ENCODE measurements at places on chromosomes 5 and 9.

DNA sequence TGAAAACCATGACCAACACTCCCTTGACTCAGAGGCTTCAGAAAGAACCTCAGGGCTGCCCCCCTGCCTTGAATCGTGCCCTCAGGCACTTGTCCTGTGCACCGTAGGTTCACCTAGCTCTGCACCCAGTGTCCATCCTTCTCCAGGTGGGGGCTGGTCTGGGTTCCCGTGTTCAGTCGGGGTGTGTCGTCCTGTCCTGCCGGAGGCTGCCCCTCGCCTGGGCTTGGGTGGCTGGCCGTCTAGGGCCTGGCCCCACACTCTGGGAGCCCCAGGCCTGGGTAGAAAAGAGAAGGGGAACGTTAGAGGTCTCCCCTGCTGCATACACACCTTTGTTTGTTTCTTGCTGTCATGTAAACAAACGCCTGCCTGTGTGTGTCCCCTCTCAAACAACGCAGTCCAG, 29.3 kb downstream of the CATSPER3 start:
- peak; percentile 36 for DNase-seq

DNA sequence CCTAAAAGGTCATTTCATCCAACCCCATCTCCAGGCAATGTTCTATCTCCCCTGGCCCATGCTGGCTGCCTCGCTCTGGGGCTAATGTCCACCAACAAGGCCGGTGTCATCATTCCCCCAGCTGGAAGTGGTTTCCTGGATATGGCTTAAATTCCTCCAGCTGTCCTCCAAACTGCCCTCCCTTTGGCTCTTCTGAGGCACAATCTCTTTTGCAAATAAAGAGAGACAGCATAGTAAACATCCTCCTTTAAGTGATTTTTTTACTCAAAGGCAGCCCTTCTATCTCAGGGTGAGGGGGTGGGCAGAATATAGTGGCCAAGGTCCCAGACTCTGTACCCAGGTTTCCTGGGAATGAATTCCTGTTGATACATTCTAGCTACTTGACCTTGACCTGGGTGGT, 117.4 kb upstream of the PANK3 start:
- no peak for DNase-seq

GRCh38 chr5:16691731-16692130, 74.9 kb upstream of the RETREG1 start:
- no peak for DNase-seq

GRCh38 chr9:108467653-108468324, 388.0 kb downstream of the ACTL7B start:
- DNase-seq: no peak

- no peak for DNase-seq
Measured at GRCh38 chr5:175471196-175471595, 7.2 kb upstream of the SFXN1 start.

DNA sequence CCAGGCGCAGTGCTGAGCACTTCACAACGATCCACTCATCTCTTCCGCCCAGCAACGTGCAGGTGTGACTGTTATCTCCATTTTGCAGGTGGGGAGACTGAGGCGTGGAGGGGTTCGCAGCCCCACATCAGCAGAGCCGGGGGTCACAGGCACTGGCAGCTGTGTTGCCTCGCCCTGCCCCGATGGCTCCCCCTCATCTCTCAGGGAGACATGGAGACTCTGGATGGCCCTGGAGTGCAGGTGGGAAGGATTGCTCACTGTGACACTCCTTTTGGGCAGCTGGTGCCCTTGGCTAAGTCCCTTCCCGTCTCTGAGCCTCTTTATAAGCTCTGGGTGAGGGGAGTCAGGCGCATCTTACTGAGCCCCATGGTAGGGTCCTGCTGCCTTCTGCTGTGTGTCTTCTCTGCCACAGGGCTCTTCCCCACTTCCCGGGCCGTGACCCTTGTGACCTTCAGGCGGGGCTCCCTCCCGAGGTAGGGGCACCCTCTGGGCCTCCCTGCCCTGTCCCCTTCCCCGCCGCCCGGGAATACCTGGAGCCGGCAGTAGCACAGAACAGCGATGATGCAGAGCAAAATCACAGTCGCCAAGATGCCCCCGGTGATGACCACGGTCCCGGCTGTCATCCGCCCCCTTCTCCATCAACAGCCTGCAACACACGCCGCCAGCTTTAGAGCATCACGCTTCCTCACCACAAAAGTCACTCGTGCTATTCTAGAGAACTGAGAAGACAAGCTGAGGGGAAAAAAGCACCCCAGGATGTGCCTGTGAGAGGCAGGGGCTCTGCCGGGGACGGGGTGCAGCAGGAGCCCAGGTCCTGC, 29.4 kb downstream of the FAM163B start:
- no peak for DNase-seq

GRCh38 chr9:127178686-127179632, 56.5 kb upstream of the ANGPTL2 start:
- peak; percentile 41 for DNase-seq

DNA sequence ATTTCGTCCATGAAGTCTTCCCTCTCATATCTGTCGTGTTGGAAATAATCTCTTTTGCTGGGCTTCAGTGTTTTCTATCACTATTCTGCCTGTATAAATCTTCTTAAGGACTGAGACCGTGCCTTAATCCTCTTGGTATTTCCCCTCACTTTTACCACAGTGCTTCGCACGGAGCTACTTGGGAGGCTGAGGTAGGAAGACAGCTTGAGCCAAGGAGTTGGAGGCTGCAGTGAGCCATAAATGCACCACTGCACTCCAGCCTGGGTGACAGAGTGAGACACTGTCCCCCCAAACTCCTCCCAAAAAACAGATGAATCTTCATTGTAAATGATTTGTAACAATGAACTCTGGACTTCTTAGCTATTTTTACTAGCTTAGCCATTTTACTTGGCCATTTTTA, 57.8 kb downstream of the PHAX start:
- DNase-seq: no peak

- DNase-seq: no peak
Measured at GRCh38 chr5:41670854-41671479, 160.6 kb upstream of the PLCXD3 start.

- DNase-seq: no peak
Measured at GRCh38 chr5:61523073-61523472, 191.0 kb downstream of the ZSWIM6 start.

DNA sequence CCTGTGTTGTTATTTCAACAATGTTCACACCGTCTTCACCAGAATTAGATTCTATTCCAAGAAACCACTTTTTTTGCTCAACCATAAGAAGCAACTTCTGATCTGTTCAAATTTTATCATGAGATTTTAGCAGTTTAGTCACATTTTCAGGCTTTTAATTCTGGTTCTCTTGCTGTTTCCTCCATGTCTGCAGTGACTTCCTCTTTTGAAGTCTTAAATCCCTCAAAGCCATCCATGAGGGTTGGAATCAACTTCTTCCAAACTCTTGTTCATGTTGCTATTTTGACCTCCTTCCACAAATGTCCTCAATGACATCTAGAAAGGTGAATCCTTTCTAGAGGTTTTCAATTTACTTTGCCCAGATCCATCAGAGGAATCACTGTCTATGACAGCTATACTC, 25.7 kb upstream of the ENTREP1 start:
- no peak for DNase-seq

DNA sequence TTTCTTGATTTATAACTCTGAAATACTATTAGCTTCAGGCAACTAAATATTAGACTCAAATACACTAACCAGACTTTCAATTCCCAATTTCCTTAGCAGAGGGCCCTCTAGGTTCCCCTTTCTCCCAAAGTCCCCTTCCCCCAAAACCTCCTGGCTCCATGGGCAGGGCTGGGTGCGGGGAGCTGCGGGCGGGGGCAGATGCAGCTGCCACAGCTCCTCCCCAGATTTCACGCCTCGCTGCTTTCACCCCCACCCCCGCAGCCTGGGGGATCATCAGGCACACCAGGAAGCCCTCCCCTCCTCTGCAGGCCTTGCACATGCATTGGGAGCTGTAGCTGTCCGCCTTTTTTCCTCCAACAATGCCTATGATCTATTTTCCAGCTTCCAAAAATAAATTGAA, 82.8 kb upstream of the SPATA31C2 start:
- DNase-seq: no peak

GRCh38 chr5:6713274-6714225, at the start of gene TENT4A:
TSS of gene TENT4A (plus strand) at chr5:6713432. CDS start at chr5:6713984, 552 bp downstream.
- no peak for DNase-seq

GRCh38 chr9:114003758-114004157, 74.3 kb downstream of the AMBP start:
- DNase-seq: peak; percentile 19

DNA sequence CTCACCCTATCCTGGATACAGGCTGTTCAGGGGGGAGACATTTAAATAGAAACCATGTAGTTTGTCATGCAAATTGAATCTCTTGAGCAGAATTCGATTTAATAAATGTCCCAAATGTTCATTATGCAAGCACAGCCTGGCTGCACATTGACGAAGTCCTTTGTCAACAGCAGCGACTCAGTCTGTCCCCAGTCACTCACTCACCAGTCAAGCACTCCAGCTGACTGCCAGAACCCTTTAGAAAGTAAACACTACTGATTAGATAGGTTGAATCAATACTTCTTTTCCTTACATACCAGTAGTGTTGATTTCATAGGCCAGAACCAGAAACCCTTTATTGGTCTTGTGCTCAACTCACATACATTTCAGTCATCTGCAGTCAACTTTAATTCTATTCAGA, 27.5 kb downstream of the CDH6 start:
- DNase-seq: no peak

DNA sequence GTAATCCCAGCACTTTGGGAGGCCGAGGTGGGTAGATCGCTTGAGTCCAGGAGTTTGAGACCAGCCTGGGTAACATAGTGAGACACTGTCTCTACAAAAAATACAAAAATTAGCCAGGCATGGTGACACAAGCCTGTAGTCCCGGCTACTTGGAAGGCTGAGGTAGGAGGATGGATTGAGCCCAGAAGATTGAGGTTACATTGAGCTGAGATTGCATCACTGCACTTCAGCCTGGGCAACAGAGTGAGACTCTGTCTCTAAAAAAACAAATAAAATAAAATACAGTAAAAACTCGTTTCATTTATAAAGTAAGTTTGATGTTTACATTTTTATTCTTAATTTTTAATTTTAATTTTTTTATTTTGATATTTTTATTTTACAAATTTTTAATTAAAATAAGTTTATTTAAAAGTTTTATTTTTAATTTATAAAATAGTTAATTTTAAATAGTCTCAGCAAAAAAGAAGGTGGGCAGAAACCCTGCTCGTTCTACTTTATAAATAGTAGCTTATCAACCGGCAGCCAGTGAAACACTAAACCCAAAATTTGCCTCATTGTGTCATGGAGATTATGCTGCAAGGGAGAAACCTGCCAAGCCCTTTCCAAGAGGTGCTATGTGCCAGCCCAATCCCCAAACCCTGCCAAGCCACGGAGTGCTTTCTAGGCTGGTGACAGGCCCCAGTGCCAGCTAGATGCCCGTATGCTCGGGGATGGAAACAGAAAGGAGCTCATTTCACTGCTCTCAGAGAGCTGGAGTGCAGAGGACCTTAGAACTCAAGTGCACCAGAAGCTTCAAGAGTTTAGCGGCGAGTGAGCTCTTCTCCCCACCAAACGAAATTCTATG, 38.9 kb downstream of the SERINC5 start:
- DNase-seq: no peak

DNA sequence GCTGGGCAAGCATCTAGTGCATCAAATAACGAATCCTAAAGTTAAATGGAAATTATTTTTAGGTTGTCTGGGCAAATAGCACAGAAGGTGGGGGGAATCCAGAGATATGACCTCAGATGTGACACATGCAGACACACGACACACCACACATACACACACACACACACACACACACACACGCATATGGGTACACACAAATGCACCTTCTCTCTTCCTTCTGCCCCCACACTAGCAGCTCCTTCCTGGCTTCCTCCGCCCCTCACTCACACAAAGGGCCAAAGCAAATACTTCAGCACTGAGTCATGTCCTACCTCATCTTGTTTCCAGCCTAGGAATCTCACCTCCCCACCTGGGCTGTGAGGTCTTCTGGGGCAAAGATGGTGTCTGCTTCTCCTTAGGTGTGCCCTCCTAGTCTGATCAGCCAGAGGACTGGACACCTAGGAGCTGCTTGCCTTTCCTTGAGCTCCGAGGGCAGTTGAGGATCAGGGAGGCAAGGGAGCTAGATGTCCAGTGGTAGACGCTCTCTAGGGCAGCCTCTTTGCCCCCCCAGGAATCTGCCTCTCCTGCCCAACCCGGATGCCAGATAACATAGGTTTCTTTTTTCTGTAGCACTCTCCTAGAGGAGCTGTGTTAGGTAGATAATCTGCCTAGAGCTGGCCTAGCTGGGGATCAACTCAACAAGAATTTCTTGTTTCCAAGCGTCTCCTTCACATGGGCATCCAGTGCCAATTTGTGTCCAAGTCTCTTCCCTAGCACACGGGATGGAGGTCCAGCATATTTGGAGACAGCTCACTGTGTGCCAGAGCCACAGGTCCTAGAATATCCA, 14.3 kb upstream of the JADE2 start:
- DNase-seq: no peak

- DNase-seq: no peak
Measured at GRCh38 chr9:124471761-124472160, 21.5 kb downstream of the ADGRD2 start.

DNA sequence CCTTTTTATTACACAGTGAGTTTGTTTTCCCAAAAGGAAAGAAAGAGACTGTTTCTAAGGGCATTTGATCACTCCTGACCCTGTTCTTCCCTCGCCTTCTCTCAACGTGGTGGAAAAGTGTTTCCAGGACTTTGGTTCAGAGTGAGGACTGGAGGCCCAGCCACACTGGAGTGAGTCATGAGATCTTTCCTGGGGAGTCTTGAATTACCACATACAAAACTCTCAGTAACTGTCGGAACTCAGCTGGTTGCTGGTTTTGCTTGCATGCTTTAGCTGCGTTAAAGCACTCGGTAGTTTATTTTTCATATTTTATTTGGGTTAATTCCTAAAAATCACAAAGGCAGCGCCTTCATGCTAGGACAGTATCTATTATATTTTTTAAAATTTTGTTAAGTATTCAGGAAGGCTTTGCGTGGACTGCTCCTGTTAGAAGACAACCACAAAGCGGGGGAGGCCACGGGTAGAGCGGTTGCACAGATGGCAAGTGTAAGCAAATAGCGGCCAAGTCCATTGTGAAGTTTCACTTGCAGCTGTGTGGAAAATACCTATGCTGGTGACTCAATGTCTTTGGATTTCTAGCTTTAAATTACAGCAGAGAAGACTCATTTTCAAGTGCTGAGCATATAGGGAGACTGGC, 77.7 kb downstream of the ARSB start:
- no peak for DNase-seq

- no peak for DNase-seq
Measured at GRCh38 chr5:149271195-149271715, 404 bp upstream of the AFAP1L1 start.

DNA sequence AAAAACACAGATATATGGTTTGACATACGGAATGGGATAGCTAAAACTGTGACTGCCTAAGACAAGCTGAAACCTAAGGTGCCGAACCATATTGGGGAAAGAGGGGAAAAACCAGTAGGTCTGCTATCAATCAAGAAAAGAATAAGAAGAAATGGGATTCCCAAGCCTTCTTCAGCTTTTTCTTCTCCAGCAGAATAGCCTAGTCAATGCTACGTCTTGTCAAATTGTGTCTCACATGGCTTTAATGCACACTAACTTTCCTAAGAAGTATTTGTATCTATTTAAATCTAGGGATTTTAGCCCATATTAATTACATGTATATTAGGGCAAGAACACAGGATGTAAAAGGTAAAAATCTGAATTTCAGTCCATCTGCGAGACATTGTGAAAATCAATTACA, 797 bp upstream of the FBXO38 start:
- DNase-seq: no peak

All from ecto neural progenitor cell (in vitro differentiated cells).